ENCODE measurements at places on chromosomes 6 and 20. TPM values are rescaled to one million over a fixed set of nuclear protein-coding genes. Genes with fewer than 3 reads are reported as not detected.

DNA sequence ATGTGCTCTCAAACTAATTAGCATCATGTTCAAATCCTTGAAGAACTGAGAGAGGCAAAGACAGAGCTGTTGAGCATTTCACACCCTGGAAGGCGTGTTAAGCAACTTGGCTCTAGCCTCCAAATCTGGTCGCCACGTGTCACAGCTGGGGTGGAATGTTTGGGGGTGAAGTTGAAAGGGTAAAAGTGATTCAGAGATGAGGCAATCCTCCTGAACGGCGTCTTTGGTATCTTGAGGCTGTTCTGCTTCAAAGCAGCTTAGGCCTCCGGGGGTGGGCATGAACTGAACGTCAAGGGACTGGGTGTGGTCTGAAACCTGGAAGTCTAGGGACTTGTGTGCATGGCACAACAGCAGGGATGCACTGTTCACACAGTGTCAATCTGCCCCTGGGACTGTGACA, 62.3 kb downstream of the TRAM2 start:
- no peak for DNase-seq

- no peak for DNase-seq
These were observed 41.4 kb downstream of the HLA-F start for GRCh38 chr6:29764422-29765196.

- DNase-seq = no peak
These were observed 16.4 kb upstream of the MAP3K4 start for GRCh38 chr6:160975162-160975561.

Gene PRDM1
- 2.5 TPM for polyA plus RNA-seq

Gene MLIP
- 0.30 TPM for polyA plus RNA-seq

Gene PDYN
- polyA plus RNA-seq = 0.52 TPM

Data from left kidney (tissue), 8 donors.